Esophagus mucosa (tissue), 1 donor: ENCODE measurements at places on chromosomes 2 and 18.
A peak's percentile ranks its signal among the peaks of the same experiment; 100 is the strongest.

- peak; percentile 50 for ATAC-seq
These were observed 105.9 kb downstream of the LBH start for GRCh38 chr2:30336978-30337841.

DNA sequence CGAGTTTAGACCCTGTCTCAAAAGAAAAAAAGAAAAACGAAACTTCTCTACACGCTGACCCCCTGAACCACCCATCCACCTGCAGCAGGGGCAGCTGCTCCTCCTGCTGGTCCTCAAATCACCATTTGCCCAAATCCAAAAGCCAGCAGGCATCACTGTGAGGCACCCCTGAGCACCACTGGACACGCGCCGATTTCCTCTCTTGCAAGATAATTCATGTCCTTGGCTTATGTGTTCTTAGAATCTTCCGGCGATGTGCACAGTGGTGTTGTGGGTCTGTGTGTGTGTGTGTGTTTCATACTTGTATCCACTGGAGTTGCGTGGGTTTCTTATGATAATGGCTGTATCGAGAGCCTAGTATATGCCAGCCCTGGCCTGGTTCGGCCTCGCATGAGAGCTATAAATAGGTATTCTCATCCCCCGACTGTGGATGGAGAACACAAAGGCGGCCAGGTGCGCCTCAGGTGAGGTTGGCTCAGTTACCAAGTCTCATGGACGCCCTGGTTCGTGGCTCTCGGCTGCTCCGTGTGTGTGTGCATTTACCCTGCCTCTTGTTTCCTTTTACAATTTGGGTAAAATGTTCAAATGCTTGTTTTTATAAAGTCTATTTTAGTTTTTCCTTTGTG, 235.5 kb downstream of the HDAC4 start:
- no peak for ATAC-seq

DNA sequence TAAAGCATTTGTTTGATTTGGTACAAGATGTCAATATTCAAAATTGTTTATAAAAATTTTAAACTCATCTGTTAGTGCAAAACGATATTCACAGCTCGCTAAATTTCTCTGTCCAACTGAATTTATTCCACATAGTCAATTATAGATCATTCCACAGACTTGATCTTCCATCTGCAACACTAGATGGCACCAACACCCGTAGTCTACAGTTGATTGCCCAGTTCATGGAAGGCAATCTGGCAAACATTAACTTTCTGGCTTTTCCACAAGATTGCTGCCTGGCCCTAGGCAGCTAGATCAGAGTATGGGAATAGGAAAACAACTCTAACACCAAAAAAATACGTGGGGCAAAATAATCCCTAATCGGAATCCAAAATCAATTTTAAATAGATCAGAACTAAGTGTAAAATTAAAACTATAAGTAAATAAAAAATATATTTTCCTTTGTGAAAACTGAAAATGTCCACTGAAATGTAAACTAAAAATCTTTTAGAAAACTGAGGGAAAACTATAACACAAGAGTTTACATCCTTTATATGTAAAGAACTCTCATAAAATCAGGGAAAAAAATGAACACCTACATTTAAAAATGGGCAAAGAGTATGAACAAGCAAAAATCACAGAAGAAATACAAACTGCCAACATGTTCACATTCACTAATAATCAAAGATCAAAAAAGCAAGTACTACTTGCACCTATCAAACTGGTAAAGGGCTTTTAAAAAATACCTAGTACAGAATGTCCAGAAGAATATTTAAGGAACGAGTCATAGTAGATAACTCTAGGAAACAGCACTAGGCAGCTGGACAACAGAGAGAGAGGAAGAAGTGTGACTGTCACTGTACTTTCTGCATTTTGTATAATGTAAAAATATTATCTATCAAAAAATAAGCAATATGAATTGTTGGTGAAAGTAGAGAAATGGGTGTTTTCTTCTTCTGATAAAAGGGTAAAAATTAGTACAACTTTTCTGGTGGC, 35.0 kb downstream of the RTN4 start:
- ATAC-seq, result peak; percentile 60

- no peak for ATAC-seq
These were observed 182.5 kb downstream of the FSHR start for GRCh38 chr2:48971801-48972200.

GRCh38 chr2:101007415-101008345, 5.6 kb downstream of the RPL31 start:
- ATAC-seq, result no peak

- ATAC-seq, result no peak
These were observed 125.4 kb upstream of the RNF152 start for GRCh38 chr18:62018034-62018758.
